ENCODE measurements at places on chromosomes 3 and 15. TPM values are rescaled to one million over a fixed set of nuclear protein-coding genes. Genes with fewer than 3 reads are reported as not detected.

DNA sequence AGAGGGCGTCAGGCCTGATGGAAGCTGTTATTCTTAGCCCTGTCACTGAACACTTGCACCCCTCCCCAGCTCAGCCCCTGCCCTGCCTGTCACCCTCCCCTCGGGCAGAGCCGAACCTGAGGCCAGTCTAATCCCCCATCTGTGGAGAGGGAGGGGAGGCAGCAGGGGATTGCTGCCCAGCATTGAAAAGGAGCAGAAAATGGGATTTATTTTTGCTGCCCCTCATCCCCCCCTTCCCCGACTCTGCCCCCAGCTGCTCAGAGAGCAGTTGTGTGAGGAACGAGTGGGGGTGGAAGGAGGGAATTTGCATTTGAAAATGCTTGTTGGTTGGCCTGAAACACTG lies 71.6 kb downstream of the EPHB3 start:
- no peak for DNase-seq

GRCh38 chr15:27764339-27764738 lies 334.8 kb downstream of the OCA2 start:
- no peak for DNase-seq

GRCh38 chr3:157409516-157409915 lies 27.1 kb upstream of the PTX3 start:
- DNase-seq, result no peak

GRCh38 chr3:59256230-59256629 lies 206.4 kb upstream of the CFAP20DC start:
- no peak for DNase-seq

GRCh38 chr3:161265916-161266571 lies 44.9 kb downstream of the NMD3 start:
- peak; percentile 47 for DNase-seq

DNA sequence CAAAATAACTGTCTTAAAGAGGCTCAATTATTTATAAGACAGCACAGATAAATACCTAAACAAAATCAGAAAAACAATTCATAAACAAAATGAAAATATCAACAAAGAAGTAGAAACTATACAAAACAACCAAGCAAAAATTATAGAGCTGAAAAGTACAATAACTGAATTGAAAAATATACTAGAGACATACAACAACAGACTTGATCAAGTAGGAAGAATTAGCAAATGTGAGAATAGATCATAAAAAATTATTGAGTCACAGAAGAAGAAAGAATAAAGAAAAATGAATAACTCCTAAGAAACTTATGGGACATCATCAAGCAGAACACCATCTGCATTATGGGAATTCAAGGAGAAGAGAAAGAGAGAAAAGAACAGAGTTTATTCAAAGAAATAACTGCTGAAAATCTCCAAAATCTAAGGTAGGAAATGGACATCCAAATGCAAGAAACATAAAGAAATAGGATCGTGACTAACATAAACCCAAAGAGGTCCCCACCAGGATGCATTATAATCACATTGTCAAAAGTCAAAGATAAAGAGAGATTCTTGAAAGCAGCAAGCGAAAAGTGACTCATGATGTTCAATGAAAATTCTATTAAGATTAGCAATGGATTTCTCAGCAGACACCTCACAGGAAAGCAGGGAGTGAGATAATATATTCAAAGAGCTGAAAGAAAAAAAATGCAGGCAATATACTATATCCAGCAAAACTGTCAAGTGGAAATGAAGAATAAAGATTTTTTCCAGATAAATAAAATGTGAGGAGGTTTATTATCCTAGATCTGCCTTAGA lies 85.9 kb downstream of the DCLK3 start:
- DNase-seq, result no peak

DNA sequence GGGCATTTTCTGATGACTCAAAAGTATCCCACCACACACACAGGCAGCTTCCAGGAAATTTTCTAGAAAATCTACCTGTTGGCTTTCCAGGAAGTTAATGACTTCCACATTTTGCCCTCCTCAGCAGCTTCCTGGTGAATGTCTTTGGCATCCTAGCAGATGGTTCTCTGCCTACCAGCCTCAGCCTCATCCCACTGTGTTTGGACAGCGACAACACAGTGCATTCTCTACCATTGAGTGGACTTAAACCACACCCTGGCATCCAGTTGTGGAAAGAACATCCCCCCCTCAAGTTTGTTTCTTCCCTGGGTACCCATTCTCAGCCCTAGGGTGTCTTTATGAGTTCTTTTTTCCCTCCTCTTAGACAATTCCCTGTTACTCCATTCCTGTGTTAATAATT lies 50.8 kb upstream of the GADL1 start:
- DNase-seq, result no peak

DNA sequence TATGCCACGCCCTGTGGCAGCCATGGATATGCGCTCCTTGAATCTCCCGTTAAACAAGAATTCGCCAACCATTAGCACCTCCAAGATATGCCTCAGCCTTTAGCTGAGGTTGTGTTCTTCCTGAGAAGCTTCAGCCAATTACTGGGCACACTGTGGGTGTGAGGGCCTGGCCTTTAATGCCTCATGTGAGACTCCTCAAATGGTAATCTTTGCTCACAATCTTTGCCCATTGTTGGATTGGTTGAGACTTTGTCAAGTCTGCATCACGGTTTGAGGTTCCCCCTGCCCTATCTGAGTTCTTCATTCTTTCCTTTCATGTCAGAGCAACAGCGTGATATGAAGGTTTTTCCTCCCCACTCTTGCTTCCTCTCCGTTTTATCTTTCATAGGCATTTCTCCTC lies 108.1 kb upstream of the CCDC54 start:
- DNase-seq, result no peak

Gene FAM174B
- 37.7 TPM for total RNA-seq

Gene KNG1
- not detected for total RNA-seq

Data from dermis blood vessel endothelial cell (primary cell).